ENCODE measurements at places on chromosomes 12 and 14.
A peak's percentile ranks its signal among the peaks of the same experiment; 100 is the strongest.

GRCh38 chr14:74562515-74563232 lies 49.4 kb downstream of the LTBP2 start:
- no peak for DNase-seq

DNA sequence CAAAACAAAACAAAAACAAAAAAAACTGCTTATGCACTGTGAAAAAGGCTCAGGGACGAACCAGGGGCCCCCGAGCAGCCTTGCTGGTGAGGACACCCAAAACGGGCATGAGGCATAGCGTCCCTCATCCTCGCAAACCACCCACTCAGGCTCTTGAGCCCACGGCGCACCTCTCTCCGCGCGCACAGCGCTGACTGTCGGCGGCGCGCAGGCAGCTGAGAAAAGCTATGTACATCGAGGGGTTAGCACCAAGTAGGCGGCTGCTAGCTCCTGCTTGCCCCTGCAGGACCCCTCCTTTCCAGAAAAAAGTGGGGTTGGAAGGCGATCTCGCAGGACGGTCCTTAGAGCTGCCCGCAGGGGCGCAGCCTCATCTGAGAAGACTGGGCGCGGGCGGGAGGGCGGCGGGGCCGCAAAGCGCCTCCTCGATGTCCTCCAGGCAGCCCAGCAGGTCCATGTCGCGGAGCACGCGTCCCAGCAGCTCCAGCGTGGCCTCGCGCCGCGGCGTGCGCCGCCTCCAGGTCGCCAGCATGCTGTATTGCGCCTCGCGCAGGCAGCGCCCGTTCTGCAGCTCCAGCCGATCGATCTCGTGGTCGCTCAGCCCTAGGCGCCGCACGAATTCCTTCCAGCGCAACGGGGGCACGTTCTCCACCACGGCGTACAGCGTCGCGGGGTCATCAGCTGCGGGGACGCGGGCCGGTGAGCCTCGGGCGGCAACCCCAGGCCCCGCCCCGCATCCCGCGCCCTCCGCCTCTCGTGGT lies 12.8 kb downstream of the TNFRSF1A start:
- no peak for DNase-seq

GRCh38 chr12:91361864-91362263 lies 179.2 kb upstream of the DCN start:
- DNase-seq: peak; percentile 68

GRCh38 chr14:24059841-24060388 lies 8.1 kb downstream of the CARMIL3 start:
- DNase-seq: no peak

DNA sequence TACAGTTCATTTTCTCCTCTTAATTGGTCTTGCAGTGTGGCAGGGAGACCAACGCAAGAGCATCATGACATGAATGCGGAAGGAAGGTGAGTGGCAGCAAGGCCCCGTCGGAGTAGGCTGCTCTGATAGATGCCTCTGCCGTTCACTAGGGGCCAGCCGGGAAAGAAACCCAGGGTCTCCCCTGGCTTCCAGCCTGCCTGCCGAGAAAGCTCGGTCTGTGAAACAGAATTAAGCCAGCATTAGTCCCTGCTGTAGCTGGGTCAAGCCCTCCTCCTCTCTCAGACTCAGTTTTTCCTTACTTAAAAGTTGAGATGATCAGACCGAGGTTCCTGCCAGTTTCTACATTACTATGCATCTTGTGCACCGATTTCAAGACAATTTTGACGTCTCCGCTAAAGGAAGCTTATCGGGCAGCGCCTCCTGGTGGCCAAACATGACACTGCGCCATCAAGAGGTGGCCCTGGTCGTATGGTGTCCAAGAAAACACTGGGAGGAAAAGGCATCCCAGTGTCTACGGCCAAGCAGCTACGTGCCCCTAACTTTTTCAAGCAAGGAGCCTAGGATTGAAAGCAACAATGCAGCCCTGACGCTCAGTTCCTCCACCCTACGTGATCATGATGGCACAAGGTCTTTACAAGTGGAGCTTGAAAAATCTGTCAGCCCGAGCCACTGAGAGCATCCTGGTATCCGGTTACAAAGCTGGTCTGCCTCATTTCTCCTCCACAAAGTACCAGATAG lies 131.6 kb downstream of the KSR2 start:
- peak; percentile 33 for DNase-seq

- DNase-seq: no peak
These were observed 293.9 kb downstream of the RAD51B start for GRCh38 chr14:68113343-68113930.

DNA sequence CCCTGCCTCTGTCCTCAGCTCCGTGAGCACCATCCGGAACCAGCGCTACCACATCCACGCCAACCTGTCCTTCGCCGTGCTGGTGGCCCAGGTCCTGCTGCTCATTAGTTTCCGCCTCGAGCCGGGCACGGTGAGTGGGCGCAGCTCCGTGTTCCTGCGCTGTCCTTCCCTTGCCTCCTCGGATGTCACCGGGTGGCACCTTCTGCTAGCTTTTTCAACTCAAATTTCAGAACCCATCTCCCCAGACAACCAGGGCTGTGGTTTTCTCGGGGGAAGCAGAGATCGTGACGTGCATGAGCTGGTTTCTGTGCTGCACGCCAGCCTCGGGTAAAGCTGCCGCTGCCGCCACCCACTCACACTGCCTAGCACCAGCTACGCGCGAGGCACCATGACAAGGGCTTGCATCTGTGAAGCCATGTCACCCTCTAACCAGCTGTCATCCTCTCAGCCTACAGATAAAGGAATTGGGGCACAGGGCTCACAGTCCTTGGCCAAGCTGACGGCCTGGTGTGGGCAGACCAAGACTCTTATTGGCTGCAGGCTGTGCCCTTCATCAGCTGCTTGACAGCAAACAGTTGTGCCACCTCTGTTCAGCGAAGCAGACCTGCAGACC lies 152.1 kb downstream of the ADGRD1 start:
- no peak for DNase-seq

- no peak for DNase-seq
These were observed 341.0 kb downstream of the ZFP36L1 start for GRCh38 chr14:68451696-68452373.

DNA sequence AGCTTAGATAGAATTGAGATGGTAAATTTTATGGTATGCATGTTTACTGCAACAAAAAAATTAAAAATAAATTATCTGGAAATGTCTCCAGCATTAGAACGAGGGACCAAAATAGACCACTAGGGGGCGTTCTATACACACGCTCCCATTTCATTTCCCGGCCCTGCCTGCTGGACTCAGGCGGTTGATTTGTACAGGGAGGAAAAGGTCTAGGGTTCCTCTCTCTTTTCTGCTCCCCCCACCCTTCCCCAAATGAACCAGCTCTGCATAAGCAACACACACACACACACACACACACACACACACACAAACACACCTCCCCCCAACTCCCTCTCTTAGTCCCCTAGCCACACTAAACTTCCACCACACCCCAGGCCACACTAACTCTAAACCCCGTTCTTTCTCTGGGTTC lies 7.8 kb upstream of the DTX1 start:
- DNase-seq: peak; percentile 39

All from inflammatory macrophage treated with lipopolysaccharide for 1 hour (primary cell).